NT2/D1 (cell line): ENCODE measurements at places on chromosomes 12 and 14.

DNA sequence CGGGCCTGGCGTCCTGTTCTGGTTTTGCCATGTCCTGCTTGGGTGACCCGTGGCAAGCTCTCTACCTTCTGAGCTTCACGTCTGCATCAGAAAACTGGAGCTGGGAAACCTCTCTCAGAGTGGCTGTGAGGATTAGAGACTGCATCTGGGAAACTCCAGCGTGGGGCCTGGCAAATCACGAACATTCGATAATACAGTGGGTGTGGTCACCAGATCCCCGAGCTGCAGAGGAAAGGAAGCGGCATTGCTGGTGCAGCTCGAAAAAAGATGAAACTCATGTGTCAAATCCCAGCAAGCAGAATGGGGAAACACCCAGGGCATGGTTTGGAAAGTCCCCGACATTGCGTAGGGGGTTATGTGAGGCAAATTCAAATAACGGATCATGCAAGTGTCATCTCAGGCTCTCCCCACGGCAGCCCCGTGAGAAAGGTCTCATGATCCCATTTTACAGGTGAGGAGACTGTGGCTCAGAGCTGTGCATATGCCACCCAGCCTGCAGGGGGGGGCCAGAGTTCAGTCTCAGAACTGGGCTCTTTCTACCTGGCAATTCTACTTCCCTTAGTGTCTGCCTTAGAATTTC lies 98.1 kb upstream of the VRK1 start:
- DNase-seq, result no peak

- DNase-seq, result no peak
These were observed 26.1 kb downstream of the CEP170B start for GRCh38 chr14:104891121-104891551.

DNA sequence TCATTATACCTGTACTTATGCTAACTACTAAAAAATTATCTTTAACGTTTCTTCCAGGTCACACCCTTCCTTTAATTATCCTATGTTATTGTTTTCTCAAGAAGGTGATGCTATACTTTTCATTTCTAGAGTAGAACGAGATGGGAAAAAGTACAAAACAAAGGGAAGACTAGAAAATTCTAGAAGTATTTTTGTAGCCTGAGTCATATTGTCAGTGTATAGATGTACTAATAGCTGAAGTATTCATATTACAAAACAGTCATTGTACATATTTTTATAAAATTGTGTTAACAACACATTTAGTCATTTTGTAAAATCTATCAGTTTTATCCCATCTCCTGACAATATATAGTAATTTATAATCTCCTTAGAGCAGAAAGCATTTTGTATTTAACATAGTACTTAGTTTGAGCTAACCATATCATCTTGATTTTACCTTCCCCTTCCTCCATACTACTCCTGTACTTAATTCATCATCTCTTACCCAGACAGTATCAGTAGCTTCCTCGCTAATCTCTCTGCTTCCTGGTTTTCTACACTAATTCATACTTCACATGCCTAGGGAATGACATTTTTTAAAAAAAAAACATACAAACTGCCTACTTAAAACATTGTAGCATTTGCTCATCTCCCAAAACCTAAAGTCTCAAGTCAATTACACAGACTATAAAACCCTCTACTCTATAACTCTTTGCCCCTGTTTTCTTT lies 920.9 kb downstream of the RPS29 start:
- no peak for DNase-seq

DNA sequence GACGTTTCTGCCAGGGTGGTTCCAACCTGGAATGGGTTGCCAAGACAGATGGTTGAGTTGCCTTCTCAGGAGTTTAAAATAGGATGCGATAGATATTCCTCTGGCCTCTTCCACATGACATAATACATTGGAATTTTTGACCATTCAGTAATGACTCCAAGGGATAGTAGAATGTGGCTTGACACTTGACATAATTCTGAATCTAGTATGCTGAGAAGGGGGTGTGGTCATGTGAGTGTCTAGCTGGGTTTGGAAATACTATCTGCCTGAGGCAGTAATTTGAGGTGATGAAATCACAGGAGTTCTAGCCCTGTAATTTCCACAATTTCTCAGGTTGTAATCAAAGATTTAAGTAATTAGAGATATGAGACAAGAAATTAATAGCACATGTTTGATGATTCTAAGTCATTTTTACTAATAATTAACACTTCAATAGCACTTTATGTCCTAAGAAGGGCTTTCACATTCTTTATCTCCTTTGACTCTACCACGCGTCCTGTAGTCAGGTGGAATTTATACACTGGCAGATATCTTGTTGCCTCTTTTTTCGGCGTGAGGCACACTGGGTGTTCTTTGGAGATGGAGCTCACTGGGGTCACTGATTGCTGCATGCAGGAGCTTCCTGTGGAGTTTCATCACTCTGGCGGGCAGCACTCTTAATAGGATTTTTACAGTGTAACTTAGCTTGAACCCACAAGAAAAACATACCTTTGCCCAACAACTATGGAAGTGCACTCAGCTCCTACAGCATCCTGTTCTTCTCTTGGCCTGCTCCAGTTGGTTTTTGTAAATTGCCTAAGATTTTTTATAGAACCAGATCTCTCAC lies 3.2 kb upstream of the AMIGO2 start:
- no peak for DNase-seq

DNA sequence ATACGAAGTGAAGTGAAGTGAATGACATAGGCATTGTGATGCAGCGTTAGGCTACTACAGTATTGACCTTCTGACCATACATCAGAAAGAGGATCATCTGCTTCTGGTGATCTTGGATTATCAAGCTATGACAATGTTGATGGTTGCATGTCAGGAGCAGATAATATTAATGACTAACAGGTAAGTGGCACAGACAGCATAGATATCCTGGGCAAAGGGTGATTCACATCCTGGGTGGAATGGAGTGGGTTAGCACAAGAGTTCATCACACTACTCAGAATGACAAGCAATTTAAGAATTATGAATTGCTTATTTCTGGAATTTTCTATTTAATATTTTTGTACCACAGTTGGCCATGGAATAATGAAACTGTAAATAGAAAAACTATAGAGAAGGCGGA lies 397.9 kb upstream of the ATP2B1 start:
- no peak for DNase-seq

GRCh38 chr12:20477672-20478071 lies 109.3 kb downstream of the PDE3A start:
- no peak for DNase-seq

GRCh38 chr12:66901138-66901932 lies 222.5 kb upstream of the GRIP1 start:
- DNase-seq, result no peak

GRCh38 chr12:67427336-67427735 lies 158.2 kb downstream of the CAND1 start:
- DNase-seq, result no peak

- DNase-seq, result peak; percentile 100
These were observed 40.1 kb downstream of the VWF start for GRCh38 chr12:6084261-6084968.

GRCh38 chr12:129075460-129076208 lies 222.4 kb downstream of the GLT1D1 start:
- DNase-seq, result no peak

GRCh38 chr12:65741656-65742017 lies 82.6 kb upstream of the HMGA2 start:
- DNase-seq, result no peak

DNA sequence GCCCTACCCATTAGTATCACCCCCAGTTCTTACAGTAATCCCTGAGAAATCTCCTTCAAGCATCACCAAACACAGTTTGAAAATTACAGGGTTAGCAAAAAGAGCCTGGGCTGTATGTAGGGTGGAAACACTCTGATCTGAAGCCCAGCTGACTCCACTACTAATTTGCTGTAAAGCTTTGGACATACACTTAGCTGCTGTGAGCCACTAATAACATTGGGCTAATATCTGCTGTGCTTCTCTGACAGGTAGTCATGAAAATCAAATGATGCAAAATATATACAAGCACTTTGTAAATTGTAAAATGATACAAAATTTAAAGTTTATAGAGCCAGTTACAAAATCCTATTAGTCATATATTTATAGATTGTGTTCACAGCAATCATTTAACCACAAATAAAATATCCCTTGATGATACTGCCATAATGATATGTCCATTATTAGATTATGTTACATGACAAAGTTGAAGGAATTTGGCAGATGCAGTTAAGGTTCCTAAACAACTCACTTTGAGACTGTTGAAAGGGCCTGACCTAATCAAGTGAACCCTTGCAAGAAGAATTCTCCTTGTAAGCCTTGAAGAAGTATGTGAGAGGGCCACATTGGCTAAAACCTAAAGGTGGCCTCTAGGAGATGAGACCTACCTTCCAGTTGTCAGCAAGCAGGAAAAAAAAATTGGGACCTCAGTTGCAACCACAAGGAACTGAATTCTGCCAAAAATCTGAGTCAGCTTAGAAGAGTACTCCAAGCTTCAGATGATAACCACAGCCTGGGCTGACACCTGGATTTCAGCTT lies 19.0 kb downstream of the TWF1 start:
- DNase-seq, result no peak

- DNase-seq, result no peak
These were observed 30.3 kb downstream of the ZNF605 start for GRCh38 chr12:132925597-132926414.

- no peak for DNase-seq
These were observed 5.6 kb upstream of the SERPINA9 start for GRCh38 chr14:94481468-94482131.

GRCh38 chr14:23566778-23567185 lies 809 bp downstream of the AP1G2 start:
- no peak for DNase-seq

- no peak for DNase-seq
These were observed 122.8 kb downstream of the PRMT8 start for GRCh38 chr12:3613641-3614395.

GRCh38 chr14:50249136-50249775 lies 17.9 kb upstream of the SOS2 start:
- no peak for DNase-seq

DNA sequence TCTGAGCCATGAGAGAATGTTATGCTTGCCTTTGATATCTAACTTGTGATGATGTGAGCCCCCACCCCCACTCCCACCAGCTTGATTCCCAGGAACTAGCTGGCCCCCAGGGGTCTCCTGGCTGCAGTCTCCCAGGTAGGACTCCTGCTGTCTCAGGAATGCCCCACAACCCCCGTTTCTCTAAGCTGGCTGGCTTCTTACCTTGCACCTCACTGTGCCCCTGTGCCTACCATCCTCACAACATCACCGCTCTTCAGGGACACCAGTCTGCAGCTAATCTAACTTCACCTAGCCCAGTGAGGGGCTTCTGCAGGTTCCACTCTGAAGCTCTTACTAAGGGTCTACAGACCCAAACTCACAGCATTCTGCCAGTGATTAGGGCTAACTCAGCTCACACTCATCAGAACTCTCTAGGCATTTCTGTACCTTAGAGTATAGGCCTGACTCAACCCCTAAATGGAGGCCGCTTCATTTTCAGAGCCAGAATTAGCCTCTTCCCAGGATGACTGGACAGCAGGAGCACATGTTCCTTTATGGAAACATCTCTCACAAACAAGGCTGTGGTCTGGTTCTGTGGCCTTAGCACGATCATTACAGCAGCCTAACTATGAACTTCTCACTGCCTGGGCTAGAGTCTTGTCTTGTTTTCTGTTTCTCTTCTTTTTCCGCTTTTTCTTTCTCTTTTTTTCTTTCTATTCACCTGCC lies 72.8 kb upstream of the IFNG-AS1 start:
- no peak for DNase-seq

DNA sequence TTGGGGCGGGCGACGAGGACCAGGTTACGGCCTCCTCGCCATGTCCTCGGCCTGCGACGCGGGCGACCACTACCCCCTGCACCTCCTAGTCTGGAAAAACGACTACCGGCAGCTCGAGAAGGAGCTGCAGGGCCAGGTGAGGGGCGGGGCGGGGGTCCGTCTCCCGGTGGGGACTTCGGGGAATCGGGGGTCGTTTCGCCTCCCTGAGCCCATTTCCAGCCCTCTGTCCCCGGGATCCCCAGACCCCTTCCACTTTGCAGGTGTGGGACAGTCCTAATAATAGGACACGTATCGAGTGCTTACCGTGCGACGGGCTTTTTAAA lies 380 bp downstream of the ANKRD13A start:
- no peak for DNase-seq

GRCh38 chr12:12903642-12904609 lies 12.6 kb downstream of the GPRC5A start:
- no peak for DNase-seq

GRCh38 chr12:39919790-39920189 lies 186.1 kb downstream of the SLC2A13 start:
- no peak for DNase-seq

DNA sequence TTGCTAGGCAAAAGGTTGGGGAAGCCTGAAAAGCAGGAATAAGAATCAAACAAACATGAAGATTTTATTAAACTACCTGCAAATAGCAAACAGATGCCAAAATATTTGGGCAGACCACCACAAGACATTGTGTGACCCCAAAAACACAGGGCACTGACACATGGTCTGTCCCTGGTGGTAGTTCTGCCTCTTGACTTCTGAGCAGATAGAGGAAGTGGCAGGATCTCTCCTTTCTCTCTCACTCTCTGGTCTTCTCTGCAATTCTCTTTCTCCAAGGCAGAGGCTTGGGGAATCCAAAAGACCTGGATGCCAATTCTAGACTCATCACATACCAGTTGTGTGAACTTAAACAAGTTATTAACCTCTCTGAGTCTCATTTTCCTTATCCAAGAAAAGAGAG lies 4.3 kb upstream of the PTGDR start:
- no peak for DNase-seq

GRCh38 chr14:105525861-105526775 lies at the start of gene TMEM121:
Gene TMEM121 (plus strand): TSS chr14:105526583. CDS start chr14:105528835, 2,252 bp downstream.
- DNase-seq, result no peak

DNA sequence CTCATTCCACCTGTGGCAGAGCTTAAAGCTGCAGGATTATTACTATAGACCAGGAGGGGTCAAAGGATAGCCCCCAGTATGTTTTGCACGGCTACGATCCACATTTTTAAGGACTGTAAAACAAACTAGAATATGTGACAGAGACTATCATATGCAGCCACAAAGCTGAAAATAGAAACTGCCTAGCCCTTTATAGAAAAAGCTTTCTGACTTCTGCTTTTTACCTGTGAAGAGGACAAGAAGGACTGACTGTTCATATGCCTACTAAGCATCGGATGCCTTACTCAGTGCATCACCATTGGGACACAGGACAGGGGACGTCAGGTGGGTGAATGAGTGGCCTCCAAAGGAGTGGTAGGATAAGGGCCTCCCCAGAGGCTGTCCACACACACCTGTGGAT lies 29.8 kb downstream of the SPTB start:
- DNase-seq, result no peak

GRCh38 chr14:98298481-98299244 lies 973.3 kb downstream of the BCL11B start:
- DNase-seq, result no peak
